ENCODE measurements at places on chromosomes 6 and 20. TPM values are rescaled to one million over a fixed set of nuclear protein-coding genes. Genes with fewer than 3 reads are reported as not detected.

PRSS35 gene
- 42.8 TPM for polyA plus RNA-seq

ALDH5A1 gene
- polyA plus RNA-seq, result 31.9 TPM

DTD1 gene
- 32.7 TPM for polyA plus RNA-seq

HRH3 gene
- polyA plus RNA-seq, result 0.25 TPM

DDR1 gene
- 211 TPM for polyA plus RNA-seq

SMOC2 gene
- polyA plus RNA-seq, result 26.2 TPM

Measured in right renal pelvis (tissue), 4 donors.